HS-5 (cell line): ENCODE measurements at places on chromosomes 1 and 21.

- no peak for DNase-seq
Measured at GRCh38 chr1:152539901-152540300, 25.6 kb downstream of the CRCT1 start.

DNA sequence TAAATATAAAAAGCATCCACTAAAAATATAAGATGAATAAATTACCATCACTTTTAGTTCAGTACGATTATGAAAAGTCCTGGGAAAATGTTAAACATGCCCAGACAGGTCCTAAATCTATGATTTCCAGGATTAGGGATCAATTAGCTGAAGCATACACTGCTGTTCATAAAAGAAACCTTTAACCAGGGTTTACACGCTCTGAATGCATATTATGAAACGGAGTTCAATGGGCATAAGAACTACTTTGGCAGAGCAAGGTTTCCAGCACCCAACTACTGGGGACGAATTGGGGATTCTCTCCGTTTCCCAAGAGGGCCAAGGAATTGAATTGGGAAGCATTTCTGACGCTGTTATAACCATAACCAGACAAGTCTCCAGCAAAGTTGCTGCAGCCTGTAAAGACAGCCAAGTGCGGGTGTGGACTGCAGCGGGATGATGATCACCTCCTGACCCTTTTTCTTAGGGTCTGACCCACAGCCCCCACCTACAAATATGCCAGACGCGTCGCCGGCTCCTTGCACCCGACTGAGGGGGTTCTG lies 1.6 kb downstream of the SLC30A1 start:
- DNase-seq, result no peak

GRCh38 chr1:98794196-98794886 lies 132.8 kb downstream of the SNX7 start:
- peak; percentile 43 for DNase-seq

DNA sequence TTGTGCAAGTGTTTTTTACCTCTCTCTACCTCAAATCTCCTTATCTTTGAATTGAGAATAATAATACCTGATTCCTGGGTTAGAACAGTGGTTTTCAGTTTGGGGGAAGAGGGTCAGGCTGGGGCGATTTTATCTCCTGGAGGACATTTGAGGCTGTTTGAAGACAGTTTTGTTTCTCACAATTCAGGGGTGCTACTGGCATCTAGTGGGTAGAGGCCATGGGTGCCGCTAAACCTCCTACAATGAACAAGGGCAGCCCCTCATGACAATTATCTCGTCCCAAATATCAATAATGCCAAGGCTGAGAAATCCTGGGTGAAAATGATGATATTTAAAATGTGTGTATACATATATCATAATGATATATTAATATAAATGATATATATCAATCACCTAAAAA lies 139.1 kb upstream of the USH2A start:
- DNase-seq, result no peak

DNA sequence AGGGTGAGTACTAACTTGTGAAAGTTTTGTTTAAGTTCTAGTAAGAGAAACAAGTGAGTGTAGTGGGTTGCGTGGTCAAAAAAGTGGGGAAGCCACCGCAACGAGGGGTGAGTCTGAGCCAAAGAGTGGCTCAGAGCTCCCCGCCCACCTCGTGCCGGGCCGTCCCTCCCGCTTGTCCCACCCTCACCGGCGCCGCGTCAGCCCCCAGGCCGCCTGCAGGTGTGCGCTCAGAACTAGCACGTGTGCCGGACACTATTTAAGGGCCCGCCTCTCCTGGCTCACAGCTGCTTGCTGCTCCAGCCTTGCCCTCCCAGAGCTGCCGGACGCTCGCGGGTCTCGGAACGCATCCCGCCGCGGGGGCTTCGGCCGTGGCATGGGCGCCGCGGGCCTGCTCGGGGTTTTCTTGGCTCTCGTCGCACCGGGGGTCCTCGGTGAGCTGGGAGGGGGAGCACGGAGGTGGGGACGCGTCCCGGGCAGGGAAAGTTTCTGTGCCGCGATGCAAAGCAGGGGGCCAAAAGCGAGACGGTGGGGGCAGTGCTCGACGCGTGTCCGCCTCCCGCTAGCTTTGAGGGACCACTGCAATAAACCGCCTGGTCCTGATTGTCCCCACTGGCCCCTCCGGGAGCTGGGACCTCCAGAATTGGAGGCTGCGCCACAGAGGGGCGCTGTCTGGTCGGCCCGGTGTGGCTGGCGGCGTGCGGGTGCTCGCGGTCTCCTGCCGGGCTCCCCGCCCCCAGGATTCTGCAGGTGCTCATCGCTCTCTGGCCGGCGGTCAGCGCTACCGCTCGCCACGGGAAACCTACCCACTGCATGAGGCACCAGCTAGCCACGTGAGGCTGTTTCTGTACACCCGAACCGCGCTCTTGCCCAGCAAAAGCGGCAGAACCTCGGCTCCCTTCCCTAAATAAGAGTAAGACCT lies at the start of gene CR2:
CR2 (plus strand) TSS at position 283 of the 919 bp plus-strand sequence; CDS start at position 374, 91 bp downstream.
- DNase-seq, result no peak
